Substantia nigra (tissue), 51 donors: ENCODE measurements at places on chromosomes 6 and 20.
A peak's percentile ranks its signal among the peaks of the same experiment; 100 is the strongest.

DNA sequence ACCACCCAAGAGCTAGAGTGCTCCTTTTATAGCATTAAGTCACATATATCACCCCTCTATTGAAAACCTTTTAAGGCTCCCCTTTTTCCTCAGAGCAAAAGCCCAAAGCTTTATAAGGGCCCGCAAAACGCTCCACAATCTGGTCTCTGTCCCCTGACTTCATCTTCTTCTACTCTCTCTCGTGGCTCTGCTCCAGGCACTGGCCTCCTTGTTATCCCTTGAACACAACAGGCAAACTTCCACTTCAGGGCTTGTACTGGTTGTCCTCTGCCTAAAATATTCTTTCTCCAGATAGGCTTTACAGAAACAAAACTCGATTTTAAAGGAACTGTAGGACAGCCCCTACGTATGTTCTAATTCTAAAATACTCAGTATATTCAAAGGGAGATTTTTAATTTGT is 44.0 kb upstream of the SPDEF start:
- no peak for DNase-seq

GRCh38 chr6:17385660-17386059 is 7.7 kb upstream of the CAP2 start:
- no peak for DNase-seq

DNA sequence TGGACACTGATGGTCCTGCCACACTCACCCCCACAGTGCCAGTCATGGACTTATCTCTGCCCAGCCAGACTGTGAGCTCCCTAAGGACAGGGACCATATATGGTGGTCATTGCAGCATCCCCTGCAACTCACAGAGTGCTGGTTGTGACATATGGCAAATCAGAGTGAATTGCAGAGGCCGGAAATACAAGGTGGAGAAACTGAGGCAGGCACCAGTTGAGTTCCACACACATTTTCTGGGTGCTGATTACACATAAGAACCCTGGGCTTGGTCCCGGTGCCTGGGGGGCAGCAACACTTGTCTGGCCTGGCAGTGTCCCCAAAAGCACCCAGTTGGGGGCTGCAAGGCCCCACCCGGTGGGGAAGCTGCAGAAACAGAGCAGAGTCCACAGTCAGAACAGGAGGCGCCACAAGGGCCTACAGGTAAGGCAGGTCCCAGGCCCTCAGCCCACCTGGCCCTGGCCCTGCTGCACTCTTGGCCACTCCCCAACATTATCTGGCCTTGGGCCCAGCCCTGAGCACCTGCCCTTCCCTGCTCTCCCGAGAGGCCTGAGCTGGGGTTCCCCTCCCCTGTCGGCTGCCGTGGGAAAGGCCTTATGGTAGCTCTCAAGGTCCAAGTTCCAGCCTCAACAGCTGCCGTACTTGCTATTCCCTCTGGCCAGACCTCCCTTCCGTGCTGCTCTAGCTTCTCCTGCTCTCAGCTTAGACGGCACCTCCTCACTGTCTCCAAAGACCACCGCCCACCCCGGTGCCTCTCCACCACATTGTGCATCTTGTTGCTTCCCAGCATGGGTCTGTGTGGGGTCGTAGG is 140.8 kb upstream of the PTPN1 start:
- no peak for DNase-seq

- no peak for DNase-seq
These were observed 75.9 kb upstream of the EYA4 start for GRCh38 chr6:133165235-133165634.

- DNase-seq = no peak
These were observed 107.3 kb downstream of the GMPR start for GRCh38 chr6:16345449-16346330.

DNA sequence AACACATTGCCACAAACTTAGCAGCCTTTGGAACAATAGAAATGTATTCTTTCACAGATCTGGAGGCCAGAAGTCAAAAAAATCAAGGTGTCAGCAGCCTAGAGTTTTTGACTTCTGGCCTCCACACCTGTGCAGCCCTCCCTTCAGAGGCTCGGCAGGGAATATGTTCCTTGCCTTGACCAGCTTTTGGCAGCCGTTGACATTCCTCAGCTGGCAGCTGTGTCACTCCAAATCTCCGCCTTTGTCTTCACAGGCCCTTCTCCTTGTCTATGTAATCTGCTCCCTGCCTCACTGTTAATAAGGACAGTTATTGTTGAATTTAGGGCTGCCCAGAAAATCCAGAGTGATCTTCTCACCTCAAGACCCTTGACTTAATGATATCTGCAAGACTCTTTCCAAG is 17.2 kb upstream of the AHI1 start:
- DNase-seq = no peak

DNA sequence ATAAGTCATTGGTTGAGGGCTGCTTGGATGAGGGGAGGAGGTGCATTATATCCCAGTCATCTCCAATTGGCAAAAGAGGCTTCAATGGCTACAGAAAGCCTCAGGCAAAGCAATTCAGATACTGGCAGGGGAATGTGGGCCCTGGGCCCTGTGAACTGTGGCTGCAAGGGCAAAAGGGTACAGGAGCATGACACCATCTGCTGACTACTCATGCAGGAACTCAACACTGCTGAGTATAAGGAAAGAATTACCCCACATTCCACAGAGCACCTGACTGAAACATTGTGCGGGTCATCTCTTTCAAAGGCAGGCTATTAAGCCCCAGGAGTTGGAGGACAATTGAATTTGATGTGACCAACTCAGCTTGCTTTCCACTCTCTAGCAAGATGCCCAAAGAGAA is 92.1 kb upstream of the SPTLC3 start:
- no peak for DNase-seq

DNA sequence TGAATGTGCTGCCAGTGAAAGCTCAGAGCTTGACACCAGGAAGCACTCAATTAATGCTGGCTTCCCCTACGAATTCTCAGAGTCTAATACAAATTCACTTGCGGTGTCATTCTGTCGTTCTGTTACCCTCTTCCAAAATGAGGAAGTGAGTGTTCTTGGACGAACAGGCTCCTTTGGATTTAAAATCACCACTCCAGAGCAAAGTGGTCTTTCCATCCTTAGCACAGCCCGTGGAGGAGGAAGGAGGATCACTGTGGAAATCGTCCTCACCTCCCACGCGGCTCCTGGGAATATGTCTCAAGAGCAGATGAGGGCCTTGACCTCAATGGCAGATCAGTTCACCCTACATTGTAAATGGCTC is 41.7 kb downstream of the RIOK1 start:
- no peak for DNase-seq

DNA sequence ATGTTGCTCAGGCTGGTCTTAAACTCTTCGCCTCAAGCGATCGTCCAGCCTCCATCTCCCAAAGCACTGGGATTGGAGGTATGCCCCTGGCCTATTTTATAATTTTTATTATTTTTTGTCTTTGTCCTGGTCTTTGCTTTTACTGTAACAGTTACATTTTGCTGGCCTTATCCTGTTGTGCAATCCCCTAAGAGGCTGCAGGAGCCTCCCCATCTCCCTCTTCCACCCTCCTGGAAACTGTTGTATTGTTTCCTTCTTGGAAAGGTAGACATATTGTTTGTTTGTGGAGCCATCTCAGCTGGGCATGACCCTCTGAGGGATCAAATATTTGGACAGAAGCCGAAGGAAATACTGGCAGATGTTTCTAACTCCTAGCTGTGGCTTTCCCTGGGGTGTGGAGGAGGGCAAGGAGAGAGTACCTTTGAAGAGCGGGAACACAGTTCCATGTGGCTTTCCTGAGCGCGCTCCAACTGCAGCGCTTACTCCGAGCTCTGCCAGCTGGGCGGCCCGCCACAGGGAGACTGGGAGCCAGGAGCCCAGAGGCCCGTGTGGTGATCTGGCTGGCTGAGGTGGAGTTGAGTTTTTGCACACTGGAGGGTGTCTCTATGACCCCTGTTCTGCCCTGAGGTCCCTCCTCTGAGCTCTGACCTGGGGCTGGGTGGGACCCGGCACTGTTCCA is 4.9 kb downstream of the MAPK13 start:
- DNase-seq = no peak

DNA sequence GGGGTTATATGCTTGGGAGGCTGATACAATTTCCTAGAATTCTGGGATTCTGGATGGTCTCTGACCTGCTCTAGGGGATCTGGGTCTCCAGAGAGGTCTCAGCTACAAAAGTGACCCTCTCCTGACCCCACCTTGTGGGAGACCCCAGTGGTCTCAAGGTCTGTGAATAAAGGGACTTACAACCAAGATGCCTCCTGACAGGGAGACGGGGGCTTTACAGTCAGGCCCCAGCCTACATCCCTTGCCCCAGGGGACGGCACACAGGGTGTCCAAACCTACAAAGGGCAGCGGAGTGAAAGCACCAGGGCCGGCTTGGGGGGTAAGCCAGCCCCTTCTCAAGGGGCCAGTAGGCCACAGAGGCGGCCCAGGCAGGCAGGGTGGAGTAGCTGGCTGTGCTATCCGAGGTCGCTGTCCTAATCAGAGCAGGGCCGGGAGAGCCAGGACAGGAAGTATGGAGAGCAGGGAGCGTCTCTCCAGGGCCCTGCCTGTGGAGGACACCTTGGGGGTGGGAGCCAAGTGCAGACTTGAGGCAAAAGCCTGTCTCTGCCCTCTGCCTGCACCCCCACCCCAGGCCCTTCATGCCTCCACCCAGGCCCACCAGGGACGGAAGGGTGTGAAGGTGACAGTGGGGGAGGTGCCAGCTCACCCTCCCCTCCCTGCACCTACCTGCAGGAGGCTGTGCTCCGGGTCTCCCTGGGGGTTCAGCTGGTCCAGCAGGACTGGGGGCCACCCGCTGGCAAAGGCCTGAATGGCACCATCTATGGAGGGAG is 3.5 kb downstream of the GFRA4 start:
- no peak for DNase-seq

GRCh38 chr6:117909638-117910037 is 2.6 kb downstream of the SLC35F1 start:
- DNase-seq = no peak

- DNase-seq = no peak
These were observed 696.7 kb downstream of the DHX35 start for GRCh38 chr20:39658662-39659409.

GRCh38 chr20:58723628-58723984 is 31.0 kb downstream of the NPEPL1 start:
- DNase-seq = no peak

DNA sequence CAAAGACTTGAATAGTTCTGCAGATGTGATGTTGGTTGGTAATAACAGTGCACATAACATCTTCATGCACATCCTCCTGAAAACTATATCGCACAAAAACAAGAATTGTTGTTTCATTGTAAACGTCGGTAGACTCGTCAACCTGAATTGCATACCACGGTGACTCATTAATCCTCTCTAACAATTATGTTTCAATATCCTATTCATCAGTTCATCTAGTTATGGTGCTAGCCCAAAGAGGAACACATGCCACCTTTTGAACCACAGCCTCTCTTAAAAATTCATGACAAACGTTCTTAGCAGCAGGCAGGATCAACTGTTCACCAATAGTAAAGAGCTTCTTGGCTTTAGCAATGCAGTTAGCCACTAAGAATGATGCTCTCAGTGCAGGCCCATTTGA is 25.0 kb downstream of the CRYBG1 start:
- no peak for DNase-seq

DNA sequence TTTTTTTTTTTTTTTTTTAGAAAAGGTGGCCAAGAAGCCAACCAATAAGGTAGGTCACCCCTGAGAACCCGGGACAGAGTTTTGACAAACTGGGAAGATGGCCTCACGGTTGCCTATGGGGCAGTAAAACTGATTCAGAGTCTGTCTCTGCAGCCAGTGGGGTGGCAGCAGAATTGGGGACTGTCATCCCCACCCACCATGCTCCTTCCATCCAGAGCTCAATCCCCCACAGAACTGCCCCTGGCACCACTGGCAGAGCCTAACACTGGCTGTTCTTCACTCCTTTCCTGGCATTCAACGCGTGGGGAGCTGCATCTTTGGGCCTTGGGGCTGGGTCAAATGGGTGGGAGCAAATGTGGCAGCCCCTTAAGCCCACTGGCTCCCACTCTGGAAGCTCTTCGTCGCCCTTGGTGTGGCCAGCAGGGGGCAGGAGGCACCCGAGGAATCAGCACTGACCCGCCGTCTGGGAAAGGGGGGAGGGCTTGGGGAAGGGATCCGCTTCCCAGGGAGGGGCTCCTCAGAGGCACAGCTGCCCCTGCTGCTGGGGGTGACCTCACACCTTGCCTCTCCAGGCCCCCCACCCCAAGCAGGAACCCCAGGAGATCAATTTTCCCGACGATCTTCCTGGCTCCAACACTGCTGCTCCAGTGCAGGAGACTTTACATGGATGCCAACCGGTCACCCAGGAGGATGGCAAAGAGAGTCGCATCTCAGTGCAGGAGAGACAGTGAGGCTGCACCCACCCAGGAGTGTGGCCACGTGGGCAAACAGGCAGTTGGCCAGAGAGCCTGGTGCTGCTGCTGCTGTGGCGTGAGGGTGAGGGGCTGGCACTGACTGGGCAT is 10.4 kb downstream of the CD40 start:
- DNase-seq = no peak

- no peak for DNase-seq
These were observed 555.8 kb downstream of the PKHD1 start for GRCh38 chr6:51531623-51532022.

GRCh38 chr20:18840248-18840645 is 26.7 kb downstream of the SCP2D1 start:
- no peak for DNase-seq

- DNase-seq = no peak
These were observed 77.8 kb upstream of the HTR1E start for GRCh38 chr6:86859513-86859912.

DNA sequence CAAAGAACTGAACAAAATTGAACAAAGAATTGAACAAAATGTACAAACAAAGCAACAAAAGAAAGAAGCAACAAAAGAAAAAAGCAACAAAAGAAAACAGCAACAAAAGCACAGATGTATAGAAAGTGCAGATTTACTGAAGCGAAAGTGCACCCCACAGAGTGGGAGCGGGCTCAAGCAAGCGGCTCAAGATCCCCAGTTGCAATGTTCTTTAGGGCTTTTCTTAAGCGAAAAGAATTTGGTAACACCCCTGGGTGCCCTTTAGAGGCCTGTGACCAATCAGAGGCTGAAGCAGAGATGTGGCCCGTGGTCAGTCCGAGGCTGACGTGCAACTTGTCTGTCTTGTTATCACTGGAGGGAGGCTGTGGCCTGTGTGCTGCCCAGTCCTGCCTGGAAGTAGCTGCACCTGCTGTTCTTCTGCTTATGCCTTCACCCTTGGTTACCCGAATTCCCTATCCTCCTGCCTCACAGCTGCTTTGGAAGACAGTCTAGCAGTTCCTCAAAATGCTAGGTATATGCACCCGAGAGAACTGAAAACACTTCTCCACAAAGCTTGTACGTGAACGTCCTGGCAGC is 13.2 kb upstream of the KIF25 start:
- no peak for DNase-seq

GRCh38 chr6:85354761-85355618 is 94.9 kb upstream of the NT5E start:
- peak; percentile 31 for DNase-seq
